Smooth muscle cell of bladder (primary cell): ENCODE measurements at places on chromosomes 6 and 20. TPM values are rescaled to one million over a fixed set of nuclear protein-coding genes. Genes with fewer than 3 reads are reported as not detected.

Gene APCDD1L
- total RNA-seq, result 7.0 and 14.1 TPM in 2 replicates

Gene IDH3B
- total RNA-seq, result 79.0 and 98.4 TPM in 2 replicates

Gene DDX43
- total RNA-seq, result 0.55 TPM in 1 of 2 replicates, not detected in the other

Gene KIAA1755
- total RNA-seq, result 0.43 and 1.9 TPM in 2 replicates

Gene GSTA2
- total RNA-seq, result not detected in 2 replicates

Gene TFAP2D
- not detected in 2 replicates for total RNA-seq

Gene SIRPA
- total RNA-seq, result 16.6 and 24.9 TPM in 2 replicates

Gene PAK5
- total RNA-seq, result not detected in 2 replicates

Gene POU5F1
- total RNA-seq, result 0.09 and 0.14 TPM in 2 replicates

Gene COL9A3
- total RNA-seq, result 0.57 and 0.74 TPM in 2 replicates

Gene GSTA3
- not detected in 2 replicates for total RNA-seq

Gene ZNF311
- total RNA-seq, result 1.9 and 2.1 TPM in 2 replicates

Gene SLC22A3
- total RNA-seq, result 0.43 and 3.0 TPM in 2 replicates

Gene NFATC2
- under 0.01 TPM in 2 replicates for total RNA-seq

Gene XRN2
- total RNA-seq, result 82.9 and 85.6 TPM in 2 replicates
